ENCODE measurements at places on chromosomes 2 and 18.

GRCh38 chr2:68721482-68722101 is 13.0 kb upstream of the ARHGAP25 start:
- H3K27ac ChIP-seq = no peak overlapping the region
- no peaks in the 10 kb centered on the region for H3K27me3 ChIP-seq
- H3K4me3 ChIP-seq = no peak overlapping the region
- no peaks in the 10 kb centered on the region for H3K36me3 ChIP-seq
- H3K4me1 ChIP-seq = no peaks in the 10 kb centered on the region

DNA sequence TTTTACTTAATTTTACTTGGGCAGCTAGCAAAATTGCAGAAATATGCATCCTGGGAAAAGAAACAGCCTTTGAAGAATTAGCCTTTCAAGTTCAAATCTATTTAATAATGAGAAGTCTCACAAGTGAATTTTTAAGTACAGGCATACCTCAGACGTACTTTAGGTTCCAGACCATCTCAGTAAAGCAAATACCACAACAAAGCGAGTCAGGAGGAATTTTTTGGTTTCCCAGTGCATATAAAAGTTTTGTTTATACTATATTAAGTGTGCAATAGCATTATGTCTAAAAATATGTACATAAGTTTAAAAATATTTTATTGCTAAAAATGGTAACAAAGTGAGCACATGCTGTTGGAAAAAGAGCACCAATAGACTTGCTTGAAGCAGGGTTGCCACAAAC is 50.8 kb upstream of the TWSG1 start:
- H3K4me3 ChIP-seq = no peak overlapping the region
- DNase-seq = no peak
- no peak overlapping the region for H3K27ac ChIP-seq
- peaks cover 6% of the 10 kb centered on the region for H3K36me3 ChIP-seq

GRCh38 chr2:222982010-222982908 is 69.7 kb upstream of the KCNE4 start:
- H3K27me3 ChIP-seq = no peaks in the 10 kb centered on the region
- DNase-seq = peak; percentile 17
- no peak overlapping the region for H3K27ac ChIP-seq
- no peak overlapping the region for H3K4me3 ChIP-seq

DNA sequence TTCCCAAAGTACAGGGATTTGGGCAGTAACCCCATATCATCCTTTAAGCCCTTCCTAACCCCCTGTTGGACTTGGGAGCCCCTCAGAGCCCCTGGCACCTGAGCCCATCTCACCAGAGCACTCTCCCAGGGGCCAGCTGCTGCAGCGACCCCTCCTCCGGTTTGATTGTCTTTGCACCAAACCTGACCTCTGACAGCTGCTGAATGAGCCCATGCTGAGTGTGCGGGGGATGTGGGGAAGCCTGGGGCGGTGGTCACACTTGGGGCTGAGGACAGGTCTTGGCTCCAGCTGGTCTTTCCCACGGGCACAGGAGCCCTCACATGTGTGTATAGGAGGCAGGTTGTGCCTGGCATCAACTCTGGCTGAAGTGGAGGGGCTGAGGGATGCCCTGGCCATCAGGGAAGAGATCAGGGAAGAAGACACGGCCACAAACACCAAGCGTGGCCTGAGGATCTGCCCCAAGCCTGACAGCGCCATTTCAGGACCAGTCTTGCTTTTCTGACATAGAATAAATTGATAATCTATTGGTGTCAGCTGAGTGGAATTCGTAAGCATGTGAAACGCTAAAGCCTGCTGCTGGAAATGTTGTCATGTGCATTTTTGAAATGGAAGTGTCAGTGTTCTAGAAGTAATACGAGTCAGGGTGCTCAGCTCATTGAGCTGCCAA is 102.4 kb downstream of the ACKR3 start:
- DNase-seq = no peak
- H3K4me3 ChIP-seq = no peak overlapping the region
- no peaks in the 10 kb centered on the region for H3K27me3 ChIP-seq
- H3K4me1 ChIP-seq = peaks cover 30% of the 10 kb centered on the region
- no peak overlapping the region for H3K27ac ChIP-seq

DNA sequence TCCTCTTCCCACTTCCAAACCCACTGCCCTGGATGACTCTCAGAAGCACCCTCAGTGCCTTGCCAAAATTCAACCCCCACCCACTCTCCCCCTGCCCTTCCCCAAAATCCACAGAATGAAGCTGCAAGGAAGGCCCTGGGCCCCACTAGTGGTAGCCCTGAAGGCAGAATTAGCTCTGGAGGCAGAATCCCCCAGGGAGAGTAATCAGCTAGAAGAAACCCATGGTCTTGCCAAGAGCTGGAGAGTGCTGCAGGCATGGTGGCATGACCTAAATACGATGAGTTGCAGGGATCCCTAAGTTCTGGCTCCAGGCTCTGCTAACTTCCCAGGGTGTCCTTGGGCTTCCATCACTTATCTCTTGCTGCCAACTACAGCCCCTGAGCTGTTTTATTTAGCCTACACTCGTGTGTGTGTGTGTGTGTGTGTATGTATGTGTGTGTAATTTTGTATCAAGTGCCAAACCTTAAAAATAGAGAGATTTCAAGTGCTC is 7.9 kb downstream of the GAD1 start:
- H3K4me1 ChIP-seq = peaks cover 10% of the 10 kb centered on the region
- H3K4me3 ChIP-seq = no peak overlapping the region
- H3K36me3 ChIP-seq = no peaks in the 10 kb centered on the region
- peaks cover 9% of the 10 kb centered on the region for H3K27me3 ChIP-seq
- H3K27ac ChIP-seq = no peak overlapping the region

GRCh38 chr18:43485545-43485963 is 208.3 kb upstream of the SYT4 start:
- no peak for DNase-seq
- no peaks in the 10 kb centered on the region for H3K27me3 ChIP-seq
- no peak overlapping the region for H3K4me3 ChIP-seq
- H3K4me1 ChIP-seq = no peaks in the 10 kb centered on the region
- H3K36me3 ChIP-seq = no peaks in the 10 kb centered on the region

- DNase-seq = no peak
- H3K4me1 ChIP-seq = no peaks in the 10 kb centered on the region
- H3K27ac ChIP-seq = no peak overlapping the region
- H3K27me3 ChIP-seq = no peaks in the 10 kb centered on the region
- no peak overlapping the region for H3K4me3 ChIP-seq
Observed at GRCh38 chr2:74328573-74328972, 14.6 kb downstream of the SLC4A5 start.

All from thoracic aorta (tissue), 2 donors.